ENCODE measurements at places on chromosomes 2 and 18.

- peak; percentile 52 for DNase-seq
Measured at GRCh38 chr2:54572636-54573536, 116.8 kb downstream of the SPTBN1 start.

GRCh38 chr18:23814991-23815614, 125.8 kb downstream of the LAMA3 start:
- no peak for DNase-seq

GRCh38 chr2:241218131-241219029, 29.9 kb downstream of the ANO7 start:
- peak; percentile 34 for DNase-seq

DNA sequence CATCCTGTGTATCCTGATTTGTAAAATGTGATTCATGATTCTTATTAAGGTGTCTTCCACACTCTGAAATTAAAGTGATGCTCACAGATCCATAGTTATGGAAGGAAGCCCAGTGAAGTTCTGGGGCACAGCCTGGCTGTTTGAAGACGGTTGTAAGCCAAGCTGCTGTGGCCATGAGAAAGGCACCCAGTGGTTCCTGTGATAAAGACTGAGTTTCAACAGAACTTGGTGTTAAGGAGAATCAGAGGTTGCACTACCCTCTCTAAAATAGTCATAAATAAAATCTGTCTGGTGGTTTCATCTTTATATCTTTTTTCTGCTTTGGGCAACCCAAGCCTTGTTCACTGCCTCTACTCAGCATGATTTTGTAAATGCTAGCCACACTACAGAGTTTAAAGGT, 32.2 kb upstream of the SPOPL start:
- DNase-seq, result no peak

DNA sequence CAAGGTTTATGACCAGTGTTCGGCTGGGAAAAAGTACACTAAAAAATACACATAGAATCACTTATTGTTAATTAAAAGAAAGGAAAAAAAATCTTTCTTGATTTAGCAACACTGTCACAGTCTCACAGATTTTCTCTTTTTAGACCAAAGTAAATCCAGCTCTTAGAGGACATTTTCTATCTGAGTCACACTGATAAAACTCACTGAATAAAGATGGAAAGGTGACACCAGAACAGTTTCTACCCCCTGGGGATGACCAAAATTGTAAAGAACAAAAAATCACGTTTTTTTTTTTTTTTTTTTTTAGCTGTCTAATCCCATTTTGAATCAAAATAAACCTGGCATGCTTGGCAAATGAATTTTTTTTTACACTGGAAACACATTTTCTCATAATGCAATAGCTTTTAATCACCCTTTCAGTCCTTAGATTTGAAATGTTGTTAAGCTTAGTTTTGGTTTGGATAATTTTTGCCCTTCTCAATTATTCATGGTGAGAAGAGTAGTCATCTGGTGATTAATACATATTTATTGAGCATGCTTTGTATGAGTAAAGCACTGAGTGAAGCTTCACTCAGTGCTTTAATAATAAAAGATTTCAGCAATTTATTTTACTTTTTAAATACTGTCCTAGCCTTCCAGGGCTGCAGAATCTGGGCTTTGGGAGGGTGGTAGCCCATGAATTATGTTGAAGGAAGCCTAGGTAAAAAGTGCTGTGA, 886.3 kb downstream of the SLC4A3 start:
- DNase-seq, result no peak

- no peak for DNase-seq
Measured at GRCh38 chr18:59488899-59489298, 129.8 kb upstream of the LMAN1 start.

DNA sequence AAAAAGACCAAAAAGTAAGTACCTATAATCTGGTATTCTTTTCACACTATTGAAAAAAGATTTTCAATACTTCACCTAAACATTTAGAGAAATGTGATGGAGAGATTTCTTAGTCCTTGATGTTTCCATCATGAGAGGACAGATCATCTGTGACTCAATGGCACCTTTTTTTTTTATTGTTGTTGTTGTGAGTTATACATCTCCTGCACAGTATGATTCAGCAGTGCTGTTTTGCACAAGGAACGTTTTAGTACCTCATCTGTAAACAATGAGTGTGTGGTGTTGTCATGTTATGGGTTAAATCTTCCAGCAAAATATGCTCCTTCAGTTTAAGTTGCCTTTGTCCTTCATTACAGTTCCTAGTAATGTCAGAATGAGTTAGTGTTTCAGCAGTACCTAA, 2.2 kb downstream of the KIAA1328 start:
- DNase-seq, result no peak

DNA sequence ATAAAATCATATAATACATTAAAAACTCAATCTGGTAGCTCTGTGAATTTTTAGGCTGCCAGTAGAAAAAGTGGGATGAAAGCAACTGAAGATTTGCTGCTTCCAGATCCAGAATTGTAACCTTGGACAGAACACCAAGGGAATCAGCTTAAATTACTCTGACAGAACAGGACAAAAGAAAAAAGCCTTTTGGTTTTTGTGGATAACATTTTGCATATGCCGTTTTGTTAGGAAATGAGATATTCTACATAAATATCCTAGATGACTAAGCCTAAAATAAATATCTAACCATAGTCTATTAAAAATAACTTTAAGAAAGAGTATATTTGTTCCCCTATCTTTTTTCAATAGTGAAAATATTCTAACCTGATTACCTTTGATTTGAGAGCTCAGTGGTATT, 148.7 kb upstream of the DOCK10 start:
- no peak for DNase-seq

DNA sequence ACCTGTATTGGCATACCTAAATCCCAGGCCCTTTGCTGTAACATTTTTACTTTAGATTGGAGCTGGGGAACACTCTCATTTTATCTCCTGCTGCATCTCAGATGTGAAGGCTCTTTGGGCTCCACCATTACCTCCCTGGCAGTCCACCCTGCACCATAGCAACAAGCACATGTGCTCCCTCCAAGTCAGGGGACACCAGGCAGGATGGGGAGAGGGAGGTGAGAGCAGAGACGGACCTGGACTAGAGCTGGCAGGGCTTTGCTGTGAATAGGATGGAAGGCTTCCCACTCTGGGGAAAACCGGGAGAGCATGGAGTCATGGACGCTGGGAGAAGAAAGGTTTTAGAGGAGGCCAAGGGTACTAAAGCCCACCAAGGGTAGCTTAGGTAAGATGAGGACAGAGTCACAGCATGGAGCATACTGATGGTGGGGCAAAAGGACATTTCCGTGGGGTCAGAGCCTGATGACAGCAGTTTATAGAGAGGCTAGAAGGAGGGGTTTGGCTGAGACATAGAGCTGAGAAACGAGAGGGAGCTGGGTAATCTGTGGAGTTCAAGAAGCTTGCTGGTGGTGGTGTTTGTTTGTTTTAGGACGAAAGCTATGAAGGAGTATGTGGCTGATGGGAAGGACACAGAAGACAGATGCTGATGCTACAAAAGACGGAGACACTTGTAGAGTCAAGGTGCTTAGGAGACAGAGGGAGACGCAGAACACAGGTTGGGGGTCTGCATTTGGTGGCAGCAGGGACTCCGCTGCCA, 134.8 kb downstream of the COL6A3 start:
- DNase-seq, result no peak

- no peak for DNase-seq
Measured at GRCh38 chr18:51447351-51448342, 250.2 kb upstream of the MEX3C start.

GRCh38 chr2:56108806-56109205, 75.0 kb upstream of the CCDC85A start:
- no peak for DNase-seq

DNA sequence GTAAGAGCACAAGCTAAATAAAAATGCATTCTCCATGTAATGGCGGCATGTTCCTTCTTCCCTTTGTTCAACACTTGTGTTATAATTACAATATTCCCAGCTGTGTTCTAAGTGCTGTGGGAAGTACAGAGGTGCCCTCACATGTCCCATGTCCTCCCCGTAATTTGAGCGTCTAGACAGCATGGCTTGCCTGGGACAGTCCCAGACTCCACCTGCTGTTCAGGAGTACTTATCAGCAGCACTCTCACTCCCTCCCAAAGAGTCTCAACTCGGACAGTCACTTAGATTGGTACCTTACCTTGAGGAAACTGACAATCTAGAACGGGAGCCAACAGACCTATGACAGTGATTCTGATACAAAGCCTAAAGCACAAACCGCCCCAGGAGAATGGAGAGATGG, 370.5 kb downstream of the EIPR1 start:
- no peak for DNase-seq

DNA sequence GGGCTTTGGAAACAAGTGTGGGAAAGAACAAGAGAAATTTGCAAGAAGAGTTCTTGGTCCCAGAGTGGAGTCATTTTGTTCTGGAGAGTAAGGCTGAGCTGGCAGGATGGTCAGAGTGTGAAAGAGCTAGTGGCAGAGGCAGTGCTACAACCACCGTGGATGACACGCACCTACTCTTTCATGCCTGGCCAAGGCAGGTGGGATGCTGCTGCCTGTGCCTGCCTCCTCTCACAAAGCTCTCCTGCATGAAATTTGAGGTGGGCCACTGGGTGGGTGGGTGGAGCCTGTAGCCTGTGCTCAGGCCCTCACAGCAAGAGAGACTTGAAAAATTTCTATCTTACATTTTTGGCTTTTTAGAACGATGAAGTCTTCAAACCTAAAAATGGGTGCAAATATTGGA, 9.4 kb upstream of the INO80C start:
- no peak for DNase-seq

GRCh38 chr2:103213028-103213542, 451.3 kb downstream of the TMEM182 start:
- no peak for DNase-seq

GRCh38 chr2:101823347-101823791, 125.9 kb downstream of the MAP4K4 start:
- DNase-seq, result peak; percentile 64

- DNase-seq, result peak; percentile 62
Measured at GRCh38 chr2:55049043-55049820, 1.0 kb downstream of the RTN4 start.

GRCh38 chr2:2260696-2261268, 70.3 kb downstream of the MYT1L start:
- DNase-seq, result no peak

DNA sequence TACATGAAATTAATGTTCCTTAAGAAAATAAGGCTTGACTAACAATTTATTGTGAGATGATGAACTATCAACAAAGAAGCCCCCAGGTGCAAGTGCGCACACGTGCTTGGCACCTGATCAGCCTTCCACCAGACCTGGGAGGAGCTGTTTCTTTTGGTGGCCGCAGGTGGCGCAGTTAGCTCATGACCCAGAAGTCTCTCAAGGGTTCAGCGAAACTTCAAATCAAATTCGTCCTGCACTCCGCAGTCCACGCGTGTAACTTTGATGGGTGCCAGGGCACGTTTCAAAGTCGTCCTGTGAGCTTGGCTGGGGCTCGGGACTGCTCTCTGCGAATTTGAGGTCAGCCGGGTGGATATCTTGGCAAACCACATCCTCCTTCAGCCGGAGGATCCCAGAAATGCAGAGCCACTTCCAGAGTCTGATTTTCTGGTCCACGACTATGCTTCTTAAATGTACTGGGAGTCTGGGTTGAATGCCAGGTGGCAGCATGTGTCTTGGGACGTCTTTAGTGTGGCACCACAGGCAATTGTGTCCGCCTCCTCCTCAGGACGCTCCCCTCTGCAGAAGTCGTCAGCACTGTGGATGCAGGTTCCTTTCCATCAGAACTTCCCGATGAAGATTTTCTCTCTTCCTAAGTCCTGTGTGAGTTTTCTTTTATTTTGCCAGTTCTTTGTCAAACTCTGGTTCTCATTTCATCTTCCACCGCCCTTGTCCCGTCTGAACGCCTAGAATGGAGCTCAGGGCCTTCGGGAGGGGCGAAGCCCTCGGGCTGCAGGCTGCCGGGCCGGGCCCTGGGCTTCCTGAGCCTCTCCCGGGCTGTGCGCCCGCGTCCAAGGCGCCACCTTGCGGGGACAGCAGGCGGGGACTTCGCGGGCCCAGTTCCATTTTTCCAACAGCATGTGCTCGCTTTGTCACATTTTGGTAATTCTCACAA, 61.3 kb upstream of the RAPGEF4 start:
- no peak for DNase-seq

DNA sequence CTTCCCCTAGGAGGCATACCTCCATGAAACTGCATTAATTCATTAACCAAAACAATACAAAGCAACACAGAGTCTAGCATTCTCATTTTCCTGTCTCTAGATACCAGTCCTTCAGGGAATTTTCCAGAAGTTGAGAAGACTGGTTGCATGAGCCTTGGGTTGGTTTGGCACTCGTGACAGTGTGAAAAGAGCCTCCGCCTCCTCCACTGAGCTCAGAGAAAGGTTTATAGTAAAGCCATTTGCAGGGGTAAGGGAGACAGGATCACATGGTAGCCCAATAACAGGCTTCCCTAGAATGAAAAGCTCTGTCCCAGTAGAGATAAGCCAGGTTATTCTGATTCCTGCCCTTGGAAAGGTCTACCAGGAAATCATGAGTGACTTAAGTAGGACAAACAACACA, 9.7 kb upstream of the TMEM247 start:
- no peak for DNase-seq

GRCh38 chr2:180983468-180984242, 3.2 kb downstream of the UBE2E3 start:
- DNase-seq, result peak; percentile 9

DNA sequence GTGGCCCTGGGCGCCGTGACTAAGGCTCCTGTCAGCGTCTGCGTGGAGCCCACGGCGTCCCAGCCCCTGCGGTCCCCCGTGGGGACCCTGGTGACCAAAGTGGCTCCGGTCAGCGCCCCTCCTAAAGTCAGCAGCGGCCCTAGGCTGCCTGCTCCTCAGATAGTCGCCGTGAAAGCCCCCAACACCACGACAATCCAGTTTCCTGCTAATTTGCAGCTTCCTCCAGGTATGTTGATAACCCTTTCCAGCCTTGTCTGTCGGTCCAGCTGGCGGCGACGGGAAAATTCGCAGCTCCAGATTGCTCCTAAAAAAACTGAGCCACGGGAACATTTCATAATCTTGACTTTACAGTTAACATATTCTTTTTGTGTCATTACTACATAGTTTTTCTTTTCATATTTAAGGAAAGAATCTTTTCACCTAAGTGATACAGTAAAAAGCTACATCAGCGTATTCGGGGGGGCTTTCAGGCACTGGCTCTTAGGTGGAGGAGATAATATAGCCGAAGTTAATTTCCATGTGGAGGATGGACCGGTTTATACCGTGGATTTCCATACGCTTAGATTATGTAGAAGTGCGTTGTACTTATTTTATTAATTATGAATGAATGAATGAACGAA, 916 bp downstream of the TAF4B start:
- DNase-seq, result no peak

DNA sequence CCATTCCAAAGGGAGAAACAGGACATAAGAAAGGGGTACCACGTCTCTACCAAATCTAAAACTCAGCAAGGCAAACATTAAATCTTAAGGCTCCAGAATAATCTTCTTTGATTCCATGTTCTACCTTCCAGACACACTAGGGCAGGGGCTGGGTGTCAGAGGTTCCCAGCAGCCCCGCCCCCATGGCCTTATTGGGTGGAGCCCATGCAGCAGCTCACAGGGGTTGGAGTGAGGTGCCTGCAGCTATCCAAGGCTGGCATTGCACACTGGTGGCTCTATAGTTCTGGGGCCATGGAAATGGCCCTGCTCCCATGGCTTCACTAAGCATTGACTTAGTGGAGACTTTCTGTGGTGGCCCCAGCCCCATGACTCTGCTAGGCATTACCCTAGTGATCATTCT, 14.9 kb upstream of the OSR1 start:
- no peak for DNase-seq

- no peak for DNase-seq
Measured at GRCh38 chr2:188978291-188979081, 4.3 kb downstream of the COL3A1 start.

- DNase-seq, result no peak
Measured at GRCh38 chr2:99707592-99707991, 217.8 kb upstream of the REV1 start.

- DNase-seq, result no peak
Measured at GRCh38 chr18:64233851-64234250, 85.0 kb upstream of the LINC00305 start.
